HFFc6 (cell line): ENCODE measurements at places on chromosomes 1 and 21. TPM values are rescaled to one million over a fixed set of nuclear protein-coding genes. Genes with fewer than 3 reads are reported as not detected.

- DNase-seq = no peak
Measured at GRCh38 chr21:37224861-37225839, 42.0 kb downstream of the VPS26C start.

The S100A16 gene
- 258 to 342 TPM (median 271 TPM) in 3 replicates for total RNA-seq

DNA sequence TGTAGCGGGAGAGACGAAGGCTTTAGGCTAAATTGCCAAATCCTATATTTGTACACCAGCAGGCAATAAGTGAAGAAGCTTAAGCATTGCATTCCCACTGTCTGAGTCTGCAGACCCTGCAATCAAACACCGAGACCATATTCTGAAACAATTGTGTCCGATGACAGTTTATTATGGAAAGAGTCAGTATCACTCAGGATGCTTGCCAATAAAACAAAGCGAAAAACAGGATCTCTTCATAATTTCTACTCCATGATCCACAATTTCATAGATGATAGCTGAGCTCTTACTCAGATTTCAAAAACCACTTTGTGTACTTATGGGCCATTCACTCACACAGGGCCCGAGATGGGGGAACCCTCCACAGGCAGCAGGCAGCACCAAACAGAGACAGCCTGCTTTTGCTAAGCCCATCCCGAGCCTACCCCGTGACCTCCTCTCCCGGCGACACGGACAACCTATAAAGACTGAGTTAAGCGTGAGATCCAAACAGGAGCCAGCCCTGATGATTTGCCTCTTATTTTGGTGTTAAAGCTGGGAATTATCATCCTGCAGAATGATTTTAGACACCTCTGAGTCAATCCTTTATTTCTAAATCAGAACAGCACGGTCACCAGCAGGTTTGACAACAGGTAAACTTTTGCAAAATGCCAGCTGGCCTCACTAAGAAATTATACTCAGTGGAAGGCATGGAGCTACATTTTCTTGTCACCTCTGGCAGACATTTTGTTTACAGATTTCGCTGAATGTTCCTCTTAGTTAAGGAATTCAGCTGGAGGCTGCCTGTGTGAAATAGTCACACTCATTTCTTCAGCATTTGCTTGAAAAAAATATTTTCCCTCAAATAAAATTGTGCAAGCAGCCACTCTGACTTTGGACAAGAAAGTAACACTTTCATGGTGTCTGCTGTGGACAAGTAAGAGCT is 212.4 kb downstream of the GPATCH2 start:
- no peak for DNase-seq

The C1QC gene
- total RNA-seq = not detected in 3 replicates

The VPS45 gene
- total RNA-seq = 36.8 to 43.3 TPM (median 36.9 TPM) in 3 replicates
